ENCODE measurements at places on chromosomes 2 and 18.

DNA sequence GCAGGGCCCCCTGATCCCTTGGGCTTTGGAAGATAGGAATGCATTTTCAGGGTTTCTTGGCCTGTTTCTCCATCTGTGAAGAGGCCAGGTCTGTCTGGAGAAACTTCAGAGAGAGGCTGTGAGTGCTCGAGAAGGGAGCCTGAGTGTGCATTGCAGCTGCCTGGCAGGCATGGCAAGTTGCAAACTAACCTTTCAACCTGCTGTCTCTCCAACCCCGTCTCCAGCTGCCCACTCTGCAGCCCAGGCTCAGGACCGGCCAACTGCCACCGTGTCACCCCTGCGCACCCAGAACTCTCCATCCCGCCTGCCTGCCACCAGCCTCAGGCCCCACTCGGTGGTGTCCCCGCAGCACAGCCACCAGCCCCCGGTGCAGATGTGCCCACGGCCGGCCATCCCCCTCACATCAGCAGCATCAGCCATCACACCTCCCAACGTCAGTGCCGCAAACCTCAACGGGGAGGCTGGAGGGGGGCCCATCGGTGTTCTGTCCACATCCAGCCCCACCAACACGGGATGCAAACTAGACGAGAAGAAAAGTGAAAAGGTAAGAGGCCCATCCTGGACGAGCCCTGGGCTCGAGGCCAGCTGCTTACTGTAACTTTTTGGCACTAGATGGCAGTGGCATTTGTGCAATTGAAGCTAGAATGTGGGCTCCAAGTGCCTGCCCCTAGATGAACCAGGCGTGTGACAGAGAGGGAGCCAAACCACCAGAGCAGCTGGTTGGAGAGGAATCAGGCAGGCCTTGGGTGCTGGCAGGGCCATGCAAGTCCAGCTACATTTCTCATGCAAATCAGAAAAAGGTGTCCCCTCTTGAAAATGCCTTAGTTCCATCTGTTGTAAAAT is 164.6 kb downstream of the SEPTIN10 start:
- no peak for DNase-seq

GRCh38 chr2:231674587-231675338 is 33.6 kb upstream of the PTMA start:
- DNase-seq = peak; percentile 28

GRCh38 chr18:11751341-11752115 is 62.5 kb downstream of the GNAL start:
- DNase-seq = no peak

DNA sequence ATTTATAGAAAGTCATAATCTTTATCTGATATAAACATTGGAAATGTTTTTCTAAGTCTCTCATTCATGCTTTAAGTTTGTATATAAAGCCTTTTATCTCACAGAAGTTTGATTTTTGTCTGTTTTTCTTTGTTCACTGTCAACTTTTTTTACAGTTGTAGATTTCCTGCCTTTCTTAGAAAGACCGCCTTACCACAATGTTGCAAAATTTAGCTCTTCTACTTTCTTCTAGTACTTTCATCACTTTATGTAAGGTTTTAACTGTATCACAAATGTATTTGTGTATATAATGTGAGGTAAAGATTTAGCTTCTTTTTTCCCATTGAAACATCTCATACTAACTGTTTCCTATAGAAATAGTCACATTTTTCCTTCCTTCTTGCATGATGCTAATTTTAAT is 136.1 kb downstream of the DNAH6 start:
- no peak for DNase-seq

- DNase-seq = no peak
Observed at GRCh38 chr2:95077530-95077825, 44.1 kb downstream of the MRPS5 start.

DNA sequence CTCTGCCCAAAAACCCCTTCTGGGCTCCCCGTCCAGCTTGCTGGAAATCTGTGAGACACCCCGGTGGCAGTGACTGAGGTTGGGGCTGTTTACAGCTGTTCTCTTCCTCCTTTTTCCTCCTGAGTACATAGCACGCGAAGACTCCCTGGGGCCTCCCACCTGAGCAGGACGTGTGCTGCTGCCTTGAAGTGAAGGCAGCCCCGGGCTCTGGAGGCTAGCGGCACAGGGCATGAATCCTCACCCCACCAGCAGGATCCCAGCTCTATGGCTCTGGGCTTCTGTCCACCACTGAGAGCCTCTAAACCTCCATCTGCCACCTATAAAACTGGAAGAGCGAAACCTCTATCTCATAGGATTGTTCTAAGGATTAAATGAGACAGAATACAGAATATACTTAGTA is 182.5 kb downstream of the TMEM163 start:
- no peak for DNase-seq

- DNase-seq = no peak
Observed at GRCh38 chr2:232389327-232389726, 10.8 kb downstream of the ALPP start.

- DNase-seq = no peak
Observed at GRCh38 chr2:234823877-234824376, 127.9 kb upstream of the SH3BP4 start.

DNA sequence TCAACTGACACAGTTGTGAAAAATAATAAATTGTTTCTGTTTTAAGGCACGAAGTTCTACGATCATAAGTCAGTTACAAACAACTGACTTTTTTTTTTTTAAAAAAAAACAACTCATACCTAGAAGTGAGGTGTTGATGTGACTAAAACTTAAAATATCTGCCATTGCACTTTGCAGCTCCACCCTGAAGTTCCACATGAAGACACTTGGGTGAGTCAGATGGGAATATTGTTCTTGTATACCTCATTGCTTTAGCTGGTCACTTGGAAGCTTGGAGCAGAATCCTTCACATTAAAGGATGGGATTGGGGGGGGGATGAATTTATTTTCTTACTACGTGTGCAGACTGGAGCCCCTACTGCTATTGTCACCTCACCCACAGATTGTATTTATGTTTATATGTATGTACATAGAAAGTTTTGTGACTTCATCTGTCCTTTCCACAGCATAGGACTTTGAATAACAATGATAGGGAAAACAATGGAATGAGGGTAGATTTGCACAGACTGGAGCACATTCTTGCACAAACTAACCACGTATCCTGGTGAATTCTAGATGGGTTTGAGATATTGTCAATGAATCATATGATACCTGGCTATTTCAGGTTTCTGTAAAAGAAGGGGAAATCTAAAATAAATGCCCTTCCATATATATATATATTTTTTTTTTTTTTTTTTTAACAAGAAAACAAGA is 57.9 kb upstream of the ARHGAP15 start:
- no peak for DNase-seq

DNA sequence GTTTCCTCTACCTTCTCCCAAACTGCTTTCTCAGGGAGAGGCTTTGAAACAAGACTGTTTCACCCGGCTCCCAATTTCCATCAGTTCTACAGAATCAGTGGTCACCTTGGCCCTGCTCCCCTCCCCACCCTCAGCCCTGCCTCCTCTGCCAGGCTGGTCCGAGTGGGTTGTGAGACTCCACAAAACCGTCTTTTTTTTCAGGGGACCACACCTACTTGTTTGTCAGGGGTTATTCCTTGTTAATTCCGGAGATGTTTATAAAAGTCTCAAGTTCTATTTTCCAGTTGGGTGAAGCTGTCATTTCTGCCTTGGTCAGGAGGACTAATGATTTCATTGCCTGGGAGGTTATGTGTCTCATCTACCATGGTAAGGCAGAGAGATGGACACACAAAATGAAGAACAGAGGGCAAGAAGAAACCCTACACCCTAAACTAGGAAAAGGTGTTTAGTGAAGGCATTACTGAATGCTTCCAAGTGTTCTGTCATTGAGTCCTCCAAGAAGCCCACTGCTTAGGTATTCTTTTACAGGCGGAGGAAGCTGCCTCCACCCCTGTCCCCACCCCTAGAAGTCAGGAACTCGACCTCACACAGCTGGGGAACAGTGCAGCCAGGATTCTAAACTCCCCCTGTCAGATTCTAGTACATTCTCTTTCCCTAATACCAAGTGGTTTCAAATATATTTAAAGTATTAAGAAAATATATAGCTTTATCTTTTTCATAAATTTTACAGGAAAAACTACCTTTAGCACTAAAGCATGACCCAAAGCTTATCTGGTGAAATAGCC is 46.3 kb downstream of the COPS8 start:
- DNase-seq = no peak

DNA sequence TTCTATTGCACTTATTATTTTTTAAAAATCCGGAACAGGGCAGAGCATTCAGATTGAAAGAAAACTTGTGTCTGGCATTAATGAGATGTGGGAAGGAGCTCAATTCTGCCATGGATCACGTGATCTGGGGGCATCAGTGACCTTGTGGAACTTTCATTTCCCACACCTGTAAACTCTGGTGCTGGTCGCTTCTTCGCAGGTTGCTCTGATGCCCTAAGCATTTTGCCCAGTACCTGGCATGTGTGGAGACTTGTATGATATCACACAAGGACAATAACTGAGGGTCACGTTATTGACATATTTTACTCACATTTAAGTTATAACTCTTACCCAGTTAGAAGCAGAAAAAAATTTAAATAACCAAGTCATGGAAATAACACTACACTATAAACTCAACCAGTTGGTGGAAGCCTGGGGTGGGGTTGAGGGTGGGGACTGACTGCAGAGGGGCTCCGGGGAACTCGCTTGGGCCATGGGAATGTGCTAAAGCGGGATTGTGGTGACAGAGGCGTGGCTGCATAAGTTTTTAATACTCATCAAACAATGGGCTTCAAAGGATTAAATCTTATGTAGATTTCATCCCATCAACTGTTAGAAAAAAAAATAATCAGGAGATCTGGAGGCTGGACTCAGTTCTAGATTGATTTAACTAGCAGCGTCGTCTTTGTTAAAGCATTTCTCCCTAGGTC is 36.5 kb downstream of the ST3GAL5 start:
- DNase-seq = no peak

DNA sequence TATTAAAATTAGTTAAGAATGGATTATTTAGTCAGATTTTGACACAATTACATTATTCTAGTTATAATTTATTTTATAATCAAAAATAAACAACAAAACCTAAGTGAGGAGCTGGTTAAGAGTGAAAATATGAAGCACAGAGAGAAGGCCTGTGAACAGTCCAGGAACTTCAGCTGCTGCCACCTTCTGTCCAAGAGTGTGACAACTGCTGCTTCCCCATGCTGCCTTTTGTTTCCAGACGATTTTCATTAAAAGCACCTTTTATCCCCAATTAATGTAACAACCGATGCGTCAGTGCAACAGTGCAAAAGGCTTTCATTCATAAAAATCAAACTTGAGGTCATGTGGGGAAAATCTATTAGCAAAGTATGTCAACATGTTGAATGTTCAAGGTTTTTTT is 363.6 kb downstream of the CTNNA2 start:
- DNase-seq = no peak

GRCh38 chr2:122795763-122796162 is 1040.3 kb downstream of the TSN start:
- no peak for DNase-seq

DNA sequence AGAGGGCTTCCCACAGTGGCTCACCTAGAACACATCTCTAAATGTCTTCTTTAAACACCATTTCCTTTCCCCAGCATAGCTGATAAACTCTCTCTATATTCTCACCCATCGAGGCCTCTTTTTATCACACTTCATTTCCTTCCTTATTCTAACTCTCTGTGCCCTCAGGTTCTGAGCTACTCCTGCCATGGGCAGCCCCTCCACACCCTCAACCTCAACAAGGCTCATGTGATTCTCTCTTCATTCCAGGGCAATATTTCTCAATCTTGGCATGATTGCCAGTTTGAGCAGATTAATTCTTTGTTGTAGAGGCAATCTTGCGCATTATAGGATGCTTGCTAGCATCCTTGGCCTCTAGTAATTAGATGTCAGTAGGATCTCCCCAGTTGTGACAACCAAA is 999.1 kb downstream of the TSN start:
- no peak for DNase-seq

GRCh38 chr2:20190876-20191713 is 33.8 kb downstream of the SDC1 start:
- DNase-seq = no peak

DNA sequence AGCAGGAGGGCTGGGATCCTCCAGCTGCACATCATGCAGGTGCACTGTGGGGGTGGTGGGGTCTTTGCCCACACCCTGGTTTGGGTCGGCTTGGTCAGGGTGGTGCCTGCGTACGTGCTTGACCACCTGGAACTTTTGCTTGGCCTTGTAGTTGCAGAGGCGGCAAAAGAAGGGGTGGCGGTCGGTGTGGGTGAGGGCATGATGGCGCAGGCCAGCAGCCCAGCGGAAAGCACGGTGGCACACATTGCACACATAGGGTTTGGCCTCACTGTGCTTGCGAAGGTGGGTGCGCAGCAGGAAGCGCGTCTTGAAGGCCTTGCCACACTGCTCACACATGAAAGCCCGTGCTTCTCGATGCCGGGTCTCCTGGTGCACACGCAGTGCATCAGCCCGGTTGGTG is 21.1 kb downstream of the ZNF142 start:
- DNase-seq = no peak

GRCh38 chr2:25365241-25365640 is 23.5 kb upstream of the DNMT3A start:
- DNase-seq = no peak

- DNase-seq = peak; percentile 82
Observed at GRCh38 chr2:47402805-47403608, at the start of gene MSH2. TSS of gene MSH2 (plus strand) at chr2:47403156. CDS start at chr2:47403192, 36 bp downstream.

GRCh38 chr2:147603447-147603846 is 241.4 kb upstream of the ACVR2A start:
- no peak for DNase-seq

DNA sequence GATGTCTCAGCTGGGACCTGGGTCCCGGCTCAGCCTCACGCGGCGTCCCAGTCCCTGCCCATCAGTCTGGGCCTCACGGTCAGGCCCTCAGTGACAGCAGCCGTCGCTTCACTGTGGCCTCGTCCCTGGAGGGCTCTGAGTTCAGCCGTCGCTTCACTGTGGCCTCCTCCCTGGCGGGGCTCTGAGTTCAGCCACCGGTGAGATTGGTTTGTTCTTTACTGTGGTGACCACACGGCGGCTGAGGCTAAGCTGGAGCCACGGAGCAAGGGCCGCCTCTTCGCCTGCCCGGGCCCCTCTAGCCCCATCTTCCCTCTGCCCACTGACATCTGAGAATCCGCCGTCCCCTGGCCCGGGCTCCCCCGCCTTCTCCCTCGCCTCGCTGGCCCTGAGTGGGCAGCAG is 51.2 kb downstream of the NFATC1 start:
- no peak for DNase-seq

DNA sequence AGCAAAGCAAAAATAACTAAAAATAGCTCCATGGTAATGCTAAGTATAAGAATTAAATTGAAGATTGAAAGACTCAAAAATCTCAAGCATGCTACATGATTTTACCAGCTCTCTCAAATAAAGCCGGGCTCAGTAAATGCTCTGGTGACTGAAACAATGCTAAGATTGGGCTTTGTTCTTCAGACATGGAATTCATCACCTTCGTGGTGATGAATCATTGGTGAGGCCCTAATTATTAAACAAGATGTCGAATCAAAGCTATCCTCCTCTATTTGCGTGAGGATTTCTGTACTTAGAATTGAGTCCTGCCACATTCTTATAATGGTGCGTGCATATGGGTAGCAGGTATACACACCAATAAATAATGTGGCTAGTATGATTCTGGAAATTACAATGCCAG is 58.8 kb upstream of the LRRTM1 start:
- DNase-seq = no peak

DNA sequence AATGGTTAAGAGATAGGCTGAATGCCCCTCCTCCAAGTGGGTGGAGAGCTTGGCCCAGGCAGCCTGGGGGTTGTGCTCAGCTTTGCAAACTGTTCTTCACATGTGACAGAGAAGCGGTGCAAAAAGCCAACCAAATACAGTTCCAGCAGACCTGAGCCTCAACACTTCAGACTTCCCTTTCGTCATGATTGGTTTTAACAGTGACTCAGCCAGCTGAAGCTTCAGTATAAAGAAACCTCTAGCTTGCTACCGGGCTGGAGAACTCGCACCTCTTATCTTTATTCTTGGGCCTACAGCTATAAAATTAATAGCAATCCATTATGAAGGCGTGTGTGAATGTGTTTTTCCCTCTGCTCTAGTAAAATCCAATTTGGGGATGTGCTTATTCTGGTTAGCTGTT is 20.0 kb downstream of the SETBP1 start:
- DNase-seq = no peak
